ENCODE measurements at places on chromosomes 6 and 20.
A peak's percentile ranks its signal among the peaks of the same experiment; 100 is the strongest.

GRCh38 chr6:52491203-52492069 is 71.3 kb downstream of the EFHC1 start:
- no peak for DNase-seq

DNA sequence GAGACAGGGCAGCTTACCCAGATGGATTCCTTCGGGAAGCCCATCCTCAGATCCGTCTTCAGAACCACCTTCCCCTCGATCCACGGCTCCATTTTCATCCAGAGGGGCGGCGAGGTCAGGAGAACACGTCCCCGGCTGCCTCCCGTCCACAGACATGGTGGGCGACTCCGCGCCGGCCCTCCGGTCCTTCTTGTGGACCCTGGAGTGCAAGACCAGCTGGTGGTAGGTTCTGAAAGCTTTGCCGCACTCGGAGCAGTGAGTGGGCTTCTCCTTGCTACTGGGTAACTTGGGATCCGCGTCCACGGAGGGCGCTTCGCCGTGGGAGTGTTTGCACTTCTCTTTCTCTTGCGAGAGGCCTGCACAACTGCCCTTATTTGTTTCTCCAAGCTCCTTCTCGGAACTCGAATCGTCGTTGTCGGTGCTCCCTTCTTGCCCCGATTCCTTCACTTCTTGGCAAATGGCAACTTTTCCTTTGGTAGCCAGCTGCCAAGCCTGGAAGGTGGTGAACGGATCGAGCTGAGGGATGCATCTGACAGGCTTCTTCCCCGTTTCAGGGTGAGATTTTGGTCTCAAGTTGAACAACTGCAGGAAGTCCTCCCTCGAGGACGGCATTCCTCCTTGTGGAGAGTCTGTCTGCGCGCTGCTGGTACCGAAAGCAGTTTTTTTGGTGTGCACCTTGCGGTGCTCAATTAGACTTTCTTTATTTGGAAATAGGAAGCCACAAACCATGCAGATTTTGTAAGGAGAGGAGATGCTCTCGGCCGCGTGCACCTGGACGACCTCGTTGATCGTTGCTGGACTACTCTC is 12.0 kb downstream of the ZNF217 start:
- DNase-seq = no peak

DNA sequence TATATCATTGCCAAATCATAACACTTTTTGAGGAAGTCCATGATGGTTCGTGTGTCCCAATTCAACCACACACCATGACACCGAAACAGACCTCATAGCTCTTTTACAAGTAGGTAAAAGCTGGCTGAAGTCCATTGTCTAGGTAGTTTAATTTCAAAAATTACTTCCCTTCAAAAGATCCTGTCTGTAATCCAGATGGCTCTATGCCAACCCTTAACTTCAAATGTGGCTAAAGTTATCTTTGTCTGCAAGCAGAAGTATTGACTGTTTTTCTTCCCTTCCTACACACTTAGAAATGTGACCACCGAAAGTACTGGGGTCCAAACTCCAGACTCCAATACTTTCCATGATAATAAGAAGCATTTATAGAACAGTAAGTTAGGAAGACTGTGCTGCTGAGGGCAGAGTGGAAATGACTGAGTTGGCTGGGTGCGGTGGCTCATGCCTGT is 8.3 kb upstream of the TIAM2 start:
- DNase-seq = no peak

DNA sequence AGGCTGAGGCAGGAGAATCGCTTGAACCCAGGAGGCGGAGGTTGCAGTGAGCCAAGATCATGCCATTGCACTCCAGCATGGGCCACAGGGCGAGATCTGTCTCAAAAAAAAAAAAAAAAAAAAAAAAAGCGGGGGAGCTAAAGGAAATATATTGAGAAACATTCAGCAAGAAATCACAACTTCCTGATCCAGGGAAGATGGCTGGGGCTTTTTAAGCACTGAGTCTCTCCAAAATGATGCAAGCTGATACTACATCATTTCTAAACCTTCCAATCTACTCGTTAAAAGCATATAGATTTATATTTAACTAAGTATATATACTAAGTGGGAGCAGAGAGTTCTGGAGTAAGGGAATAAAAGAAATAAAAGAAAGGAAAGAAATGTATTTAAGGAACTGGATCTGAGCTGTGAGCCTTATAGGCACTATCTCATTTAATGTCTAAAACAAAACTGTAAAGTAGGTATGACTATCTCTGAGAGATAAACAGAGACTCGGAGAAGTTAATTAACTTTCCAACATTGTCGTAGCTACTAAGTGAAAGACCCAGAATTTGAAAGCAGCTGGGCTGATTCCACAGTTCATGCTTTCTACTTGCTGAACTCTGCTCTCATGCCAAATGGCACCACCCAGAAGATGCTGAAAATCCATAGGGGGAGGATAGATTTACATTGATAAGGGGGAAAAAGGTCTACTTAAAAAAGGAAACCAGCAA is 215.0 kb upstream of the MARCKS start:
- DNase-seq = no peak

- no peak for DNase-seq
These were observed 17.8 kb downstream of the ADGRF4 start for GRCh38 chr6:47716207-47716606.

GRCh38 chr6:97687916-97688315 is 404.9 kb upstream of the MMS22L start:
- no peak for DNase-seq

- peak; percentile 66 for DNase-seq
These were observed 86.4 kb downstream of the ADGRG6 start for GRCh38 chr6:142387997-142388815.

DNA sequence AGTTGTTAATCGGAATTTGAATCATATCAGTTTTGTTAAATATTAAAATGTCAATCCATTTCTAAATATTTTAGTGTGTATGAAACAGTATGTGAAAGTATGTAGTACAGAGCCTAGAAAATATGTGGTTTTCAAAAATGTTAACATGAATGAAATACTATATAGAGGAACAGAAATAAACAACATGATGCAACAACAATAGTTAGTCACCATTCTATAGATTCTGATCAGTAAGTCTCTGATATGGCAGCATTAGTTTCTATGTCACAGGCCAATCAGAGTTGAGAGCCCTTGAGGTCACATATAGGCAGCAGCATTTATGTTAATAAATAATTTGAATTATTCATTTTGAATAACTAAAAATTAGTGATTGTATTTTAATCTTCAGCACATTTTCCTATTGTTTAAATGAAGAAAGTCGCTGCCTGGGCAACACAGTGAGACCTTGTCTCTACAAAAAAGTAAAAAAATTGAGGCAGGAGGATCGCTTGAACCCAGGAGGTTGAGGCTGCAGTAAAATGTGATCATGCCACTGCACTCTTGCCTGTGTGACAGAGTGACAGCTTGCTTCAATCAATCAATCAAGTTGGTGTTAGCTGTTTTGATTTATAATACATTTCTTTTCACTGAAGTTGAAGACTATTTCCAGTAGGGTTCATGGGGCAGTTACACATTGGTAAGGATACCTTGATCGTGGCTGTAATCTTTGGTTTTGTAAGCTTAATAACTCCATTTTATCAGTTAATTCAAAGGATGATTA is 11.5 kb upstream of the MAP3K7 start:
- DNase-seq = no peak

DNA sequence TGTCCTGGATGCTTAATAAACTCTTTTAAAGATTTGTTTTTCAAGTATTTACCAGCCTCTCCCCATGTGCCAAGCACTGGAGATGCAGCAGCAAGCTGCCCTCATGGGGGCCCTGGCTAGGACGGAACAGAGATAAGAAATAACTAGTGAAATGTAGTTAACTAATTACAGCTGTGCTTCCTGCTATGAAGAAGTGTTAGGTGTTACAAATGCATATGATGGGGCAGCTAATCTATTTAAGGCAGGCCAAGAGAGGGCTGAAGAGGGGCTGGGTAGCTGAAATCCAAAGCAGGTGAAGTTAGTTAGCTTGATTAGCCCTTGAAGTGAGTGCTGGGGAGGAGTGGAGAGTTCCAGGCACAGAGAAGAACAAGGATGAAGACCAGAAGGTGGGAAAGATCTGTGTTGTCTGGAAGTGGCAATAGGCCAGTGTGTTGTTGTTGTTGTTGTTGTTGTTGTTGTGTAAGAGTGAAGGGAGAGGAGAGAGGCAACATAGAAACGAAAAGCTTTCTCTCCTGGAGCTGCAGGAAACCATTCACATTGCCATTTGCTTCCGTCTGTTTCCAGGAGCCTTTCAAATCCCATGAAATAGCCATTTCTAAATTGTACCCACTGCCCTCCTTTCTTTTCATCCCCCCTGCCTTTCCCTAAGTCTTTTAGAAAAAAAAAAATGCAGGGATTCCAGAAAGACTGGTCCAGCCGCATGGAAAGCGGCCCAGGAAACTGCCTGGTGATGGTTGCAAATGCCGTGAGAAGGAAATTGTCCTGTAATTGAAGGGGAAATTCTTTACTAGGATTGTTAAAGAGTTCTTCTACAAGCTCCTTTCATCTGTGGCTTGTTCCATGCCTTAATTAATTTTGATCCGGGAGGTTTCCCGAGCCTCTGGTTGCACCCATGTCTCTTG is 119.6 kb downstream of the TFAP2C start:
- DNase-seq = peak; percentile 55

DNA sequence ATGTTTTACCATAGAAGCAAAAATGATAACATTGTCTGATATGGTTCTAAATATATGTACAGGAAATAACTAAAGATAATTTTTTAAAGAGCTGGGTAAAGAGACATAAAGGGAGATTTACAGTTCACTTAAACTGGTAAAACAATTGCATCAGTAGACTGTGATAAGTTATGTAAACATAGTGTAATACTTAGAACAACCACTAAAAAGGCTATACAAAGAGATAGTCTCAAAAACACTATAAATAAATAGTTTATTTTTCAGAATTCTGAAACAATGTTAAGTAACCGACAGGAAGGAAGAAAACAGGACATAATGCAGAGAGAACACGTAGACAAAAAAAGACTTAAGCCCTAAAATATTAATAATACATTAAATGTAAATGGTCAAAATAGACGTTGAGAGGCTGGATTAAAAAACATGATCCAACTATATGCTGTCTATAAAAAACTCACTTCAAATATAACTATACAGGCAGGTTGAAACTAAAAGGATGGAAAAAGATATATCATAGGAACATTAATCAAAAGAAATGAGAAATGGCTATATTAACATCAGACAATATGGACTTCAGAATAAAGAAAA is 32.7 kb upstream of the ATXN1 start:
- no peak for DNase-seq

GRCh38 chr6:138088326-138088762 is 18.9 kb downstream of the PERP start:
- DNase-seq = peak; percentile 98

DNA sequence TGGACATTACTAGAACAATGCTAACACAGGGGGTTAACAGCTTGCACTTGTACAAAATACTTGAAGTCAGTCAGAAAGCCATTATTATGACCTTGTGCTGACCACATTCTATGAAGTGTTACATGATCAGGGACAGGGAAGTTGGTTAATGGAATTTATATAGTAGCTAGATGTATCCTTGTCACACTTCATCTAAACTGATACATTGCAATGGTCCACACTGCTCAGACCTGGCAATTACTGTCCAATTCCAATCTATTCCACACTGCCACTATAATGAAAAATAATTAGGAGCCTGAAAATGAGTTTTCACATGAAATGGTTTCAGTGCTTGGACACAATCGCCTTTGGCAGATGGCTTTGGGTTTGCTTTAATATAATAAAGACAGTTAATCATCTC is 850.8 kb downstream of the EPHA7 start:
- DNase-seq = no peak

DNA sequence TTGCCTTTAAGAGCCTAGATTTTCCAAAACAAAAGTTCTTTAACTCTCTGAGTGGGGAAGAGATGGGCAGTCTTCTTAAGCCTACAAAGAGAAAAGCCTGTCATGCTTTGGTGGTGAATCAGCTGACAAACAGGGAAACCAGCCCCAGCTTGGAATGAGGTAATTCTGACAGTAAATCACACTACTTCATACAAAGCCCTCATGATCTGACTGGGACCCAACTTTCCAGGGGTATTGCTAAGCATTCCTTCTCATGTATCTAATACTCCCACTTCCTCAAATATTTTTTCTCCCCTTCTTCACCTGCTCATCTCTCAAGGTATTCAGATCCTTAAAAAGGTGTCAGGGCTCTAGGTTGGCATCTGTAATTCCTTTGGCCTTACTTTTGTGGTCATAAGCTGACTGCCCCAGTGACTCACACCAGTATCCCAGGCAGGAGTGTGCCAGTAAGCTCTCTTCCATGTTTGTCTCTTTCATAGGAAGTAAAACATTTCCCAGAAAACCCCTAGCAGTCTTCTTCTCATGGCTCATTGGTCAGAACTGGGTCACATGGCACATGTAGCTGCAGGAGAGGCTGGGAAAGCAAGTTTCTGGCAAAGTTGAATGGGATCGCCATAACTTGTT is 15.0 kb upstream of the TBC1D22B start:
- peak; percentile 92 for DNase-seq

- no peak for DNase-seq
These were observed 21.7 kb downstream of the CST7 start for GRCh38 chr20:24970754-24971153.

GRCh38 chr6:82249381-82250253 is 2.1 kb upstream of the IBTK start:
- DNase-seq = no peak

GRCh38 chr20:62792182-62792939 is 3.9 kb upstream of the MRGBP start:
- no peak for DNase-seq

GRCh38 chr6:12963567-12963966 is 247.0 kb downstream of the PHACTR1 start:
- no peak for DNase-seq

DNA sequence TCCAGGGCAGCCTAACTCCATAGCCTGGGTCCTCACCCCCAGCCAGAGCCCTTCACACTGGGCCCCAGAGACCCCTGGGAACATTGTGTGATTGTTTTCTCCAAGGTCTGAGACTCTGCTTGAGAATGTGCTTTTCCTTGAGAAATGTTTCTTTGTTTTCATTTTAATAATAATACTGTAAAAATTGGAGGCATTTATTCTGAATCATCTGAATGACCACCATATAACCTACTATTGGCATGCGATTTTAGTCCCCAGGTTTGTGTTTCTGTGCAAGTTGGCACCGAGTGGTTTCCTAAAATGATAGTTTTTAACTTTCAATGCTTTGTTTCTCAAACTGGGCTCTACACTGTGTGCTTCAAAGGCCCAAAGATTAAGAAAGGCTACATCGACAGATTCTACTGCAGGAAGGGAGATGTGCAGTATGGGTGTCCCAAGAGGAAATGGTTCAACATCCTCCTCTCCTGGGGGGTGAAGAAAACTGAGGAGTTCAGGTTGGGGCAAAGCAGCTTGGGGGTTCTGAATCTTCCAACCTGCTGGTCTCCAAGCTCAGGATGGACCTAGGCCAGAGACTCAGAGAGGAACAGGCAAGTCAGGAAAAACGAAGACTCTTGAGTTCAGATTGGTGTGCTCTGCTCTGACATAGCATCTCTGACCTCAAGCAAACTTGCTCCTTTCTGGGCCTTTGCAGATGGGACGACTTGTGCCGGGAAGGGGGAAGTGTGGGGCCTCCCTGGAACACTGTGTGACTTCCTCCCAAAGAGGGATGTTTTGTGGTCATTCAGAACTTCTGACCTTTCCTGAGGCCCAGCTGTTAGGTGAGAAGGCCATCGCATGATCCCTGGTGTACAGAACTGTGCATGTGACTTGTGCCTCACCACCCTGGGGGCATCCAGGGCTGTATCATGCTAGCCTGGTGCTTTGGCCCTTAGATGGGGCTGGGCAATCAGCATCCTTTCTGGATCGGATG is 31.0 kb downstream of the DAAM2 start:
- DNase-seq = no peak

Measured in PC-9 (cell line).